GM12878 (cell line): ENCODE measurements at places on chromosomes 5 and 9.
A peak's percentile ranks its signal among the peaks of the same experiment; 100 is the strongest.

GRCh38 chr9:95124582-95125367 lies 192.7 kb downstream of the FANCC start:
- DNase-seq = no peak

DNA sequence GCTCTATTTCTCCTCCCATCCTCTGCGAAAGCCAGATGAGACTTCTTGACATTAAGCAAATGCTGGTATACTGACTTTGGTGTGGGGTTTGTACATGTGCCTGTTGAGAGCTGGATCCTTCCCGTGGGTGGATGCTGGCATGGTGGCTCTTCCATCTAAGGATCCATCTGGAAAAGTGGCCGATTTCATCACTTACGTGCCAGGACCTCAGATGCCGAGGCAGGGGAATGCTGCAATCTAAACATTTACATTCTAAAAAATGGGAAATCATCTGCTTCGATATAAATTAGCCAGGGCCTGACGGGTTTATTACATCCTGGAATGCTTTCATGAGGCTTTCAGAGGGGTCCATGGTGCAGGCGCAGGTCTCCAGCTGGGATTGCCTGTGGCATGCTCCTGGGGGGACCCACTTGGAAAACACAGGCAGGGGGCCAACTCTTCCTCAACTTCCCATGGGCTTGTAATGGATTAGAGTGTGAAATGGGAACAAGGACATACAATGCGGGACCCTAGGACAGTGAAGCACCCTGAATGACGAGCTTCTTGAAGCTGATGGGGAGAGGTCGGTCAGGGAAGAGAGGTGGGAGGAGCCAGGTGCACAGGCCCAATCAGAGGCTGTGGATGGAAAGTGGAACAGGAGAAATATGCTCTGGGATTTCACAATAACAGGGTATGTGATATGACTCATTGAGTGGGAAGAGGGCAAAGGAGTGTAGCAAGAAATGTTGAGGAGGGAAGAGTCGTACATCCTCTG lies 105.5 kb upstream of the PITX1 start:
- DNase-seq = no peak

DNA sequence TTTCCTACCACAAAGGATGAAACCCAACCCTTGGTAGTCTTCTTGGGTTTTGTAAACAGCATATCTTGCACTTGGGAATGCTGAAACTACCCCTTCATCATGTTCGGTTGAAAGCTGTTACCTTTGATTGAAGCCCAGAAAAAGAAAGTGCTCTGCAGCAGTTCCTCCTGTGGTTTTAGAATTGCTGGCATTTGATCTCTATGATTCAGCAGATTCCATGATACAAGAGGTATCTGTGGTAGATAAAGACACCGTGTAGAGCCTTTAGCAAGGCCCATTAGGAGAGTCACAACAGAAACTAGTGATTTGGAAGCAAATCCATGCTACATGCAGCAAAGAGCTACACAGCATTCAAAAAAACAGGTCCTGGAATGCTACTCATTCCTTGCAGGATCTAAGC lies 557.0 kb downstream of the TLE1 start:
- DNase-seq = no peak

GRCh38 chr5:159178978-159179377 lies 30.4 kb downstream of the RNF145 start:
- DNase-seq = peak; percentile 51
